Endothelial cell of umbilical vein (primary cell): ENCODE measurements at places on chromosomes 4 and X.
A peak's percentile ranks its signal among the peaks of the same experiment; 100 is the strongest.

DNA sequence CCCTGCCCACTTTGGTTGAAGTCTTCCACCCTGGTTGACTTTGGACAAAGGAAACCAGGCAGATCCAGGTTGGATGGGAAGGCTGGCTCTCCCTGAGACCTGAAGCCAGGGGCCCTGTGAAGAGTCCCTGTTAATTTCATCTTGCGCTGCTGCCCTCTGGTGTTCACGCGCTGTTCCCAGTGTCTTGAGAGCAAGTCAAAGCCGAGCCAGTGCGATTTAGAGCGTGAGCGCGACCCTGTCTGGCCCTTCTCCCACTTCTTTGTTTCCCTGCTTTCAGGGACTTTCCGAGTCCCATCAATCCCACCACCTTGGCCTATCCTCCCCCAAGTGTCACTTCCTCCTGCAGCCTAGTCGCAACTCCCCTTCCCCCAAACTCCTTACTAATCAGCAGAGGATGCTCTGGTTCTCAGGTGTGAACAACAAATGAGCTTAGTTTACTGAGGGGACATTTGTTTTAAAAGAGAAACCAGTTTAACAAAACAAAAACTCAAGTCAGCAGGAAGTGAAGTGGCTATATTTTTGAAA, 25.8 kb upstream of the CHRNA9 start:
- DNase-seq, result peak; percentile 86

- peak; percentile 51 for DNase-seq
Observed at GRCh38 chr4:21790438-21791029, 158.0 kb downstream of the KCNIP4 start.

GRCh38 chr4:75179510-75179909, 246.6 kb downstream of the PARM1 start:
- no peak for DNase-seq

- DNase-seq, result no peak
Observed at GRCh38 chr4:36388710-36389109, 107.3 kb downstream of the DTHD1 start.

DNA sequence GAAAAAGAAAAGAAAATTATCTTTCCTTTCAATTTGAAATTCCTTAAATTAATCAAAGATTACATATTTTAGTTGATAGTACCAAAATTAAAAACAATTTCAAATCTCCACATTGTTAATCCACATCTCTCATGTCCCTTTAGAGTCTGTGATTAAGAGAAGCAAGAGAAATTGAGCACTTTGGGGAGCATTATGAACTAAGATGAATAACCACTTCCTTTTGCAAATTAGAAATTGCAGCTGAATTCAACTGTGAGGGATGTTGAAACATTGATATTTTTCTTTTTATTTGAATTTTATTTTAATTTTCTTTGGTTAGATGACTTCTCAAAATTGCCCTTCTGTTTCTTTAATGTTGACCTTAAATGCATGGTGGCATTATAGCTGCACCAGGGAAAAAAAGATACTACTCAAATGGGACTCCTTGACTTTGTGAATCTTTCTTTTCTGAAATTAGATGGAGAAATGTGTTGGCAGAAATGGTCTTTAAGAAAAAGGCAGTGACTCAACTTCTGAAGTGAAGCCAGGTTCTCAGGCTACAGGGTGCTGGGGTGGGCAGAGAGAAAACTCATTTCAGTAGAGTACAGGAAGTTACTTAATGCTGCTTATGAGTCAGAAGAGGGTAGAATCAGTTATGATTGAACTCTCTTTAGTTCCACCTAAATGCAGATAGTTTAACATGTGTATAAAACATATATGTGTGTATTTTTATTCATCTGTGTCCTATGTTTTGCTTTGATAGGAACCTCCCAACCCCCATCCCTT, 92.0 kb upstream of the TNIP3 start:
- peak; percentile 58 for DNase-seq

GRCh38 chr4:176587920-176588319, 204.8 kb downstream of the VEGFC start:
- DNase-seq, result no peak

DNA sequence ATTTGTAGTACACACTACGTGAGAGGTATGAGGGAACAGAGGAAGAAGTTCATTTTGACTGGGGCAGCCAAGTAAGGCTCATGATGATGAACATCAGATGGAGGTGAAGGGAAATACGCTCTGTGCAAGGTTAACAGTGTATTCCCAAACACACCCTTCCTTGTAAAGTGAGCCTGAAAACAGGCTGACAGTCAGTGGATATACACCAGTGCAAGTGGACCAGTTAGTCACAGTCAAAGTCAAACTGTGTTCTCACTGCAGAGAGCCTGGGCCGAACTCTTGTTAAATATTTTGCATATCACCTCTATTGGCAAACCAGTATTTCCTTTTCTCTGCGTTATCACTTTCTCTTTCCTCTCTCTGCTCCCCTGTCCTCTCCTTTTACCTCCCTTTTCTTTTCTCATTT, 23.4 kb upstream of the RHOH start:
- no peak for DNase-seq

GRCh38 chrX:131987252-131987651, 35.9 kb upstream of the STK26 start:
- peak; percentile 33 for DNase-seq

DNA sequence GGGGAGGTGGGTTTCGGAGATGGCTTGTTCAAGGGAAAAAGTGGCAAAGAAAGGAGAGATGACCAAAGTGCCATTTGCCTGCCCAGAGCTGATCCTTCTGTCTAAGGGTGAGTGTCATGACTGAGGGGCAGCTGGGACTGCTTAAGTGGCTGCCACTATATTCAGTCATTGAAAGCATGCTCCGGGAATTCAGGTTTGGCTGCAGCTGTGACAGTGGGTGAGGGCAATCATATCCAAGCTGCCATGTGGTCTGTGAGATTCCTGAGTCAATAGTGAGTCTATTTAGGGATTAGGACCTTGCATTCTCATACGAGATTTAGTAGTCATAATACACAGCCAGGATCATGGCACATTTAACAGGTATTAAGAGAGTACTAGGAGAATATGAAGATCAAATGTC, 138.8 kb upstream of the BANK1 start:
- DNase-seq, result no peak

DNA sequence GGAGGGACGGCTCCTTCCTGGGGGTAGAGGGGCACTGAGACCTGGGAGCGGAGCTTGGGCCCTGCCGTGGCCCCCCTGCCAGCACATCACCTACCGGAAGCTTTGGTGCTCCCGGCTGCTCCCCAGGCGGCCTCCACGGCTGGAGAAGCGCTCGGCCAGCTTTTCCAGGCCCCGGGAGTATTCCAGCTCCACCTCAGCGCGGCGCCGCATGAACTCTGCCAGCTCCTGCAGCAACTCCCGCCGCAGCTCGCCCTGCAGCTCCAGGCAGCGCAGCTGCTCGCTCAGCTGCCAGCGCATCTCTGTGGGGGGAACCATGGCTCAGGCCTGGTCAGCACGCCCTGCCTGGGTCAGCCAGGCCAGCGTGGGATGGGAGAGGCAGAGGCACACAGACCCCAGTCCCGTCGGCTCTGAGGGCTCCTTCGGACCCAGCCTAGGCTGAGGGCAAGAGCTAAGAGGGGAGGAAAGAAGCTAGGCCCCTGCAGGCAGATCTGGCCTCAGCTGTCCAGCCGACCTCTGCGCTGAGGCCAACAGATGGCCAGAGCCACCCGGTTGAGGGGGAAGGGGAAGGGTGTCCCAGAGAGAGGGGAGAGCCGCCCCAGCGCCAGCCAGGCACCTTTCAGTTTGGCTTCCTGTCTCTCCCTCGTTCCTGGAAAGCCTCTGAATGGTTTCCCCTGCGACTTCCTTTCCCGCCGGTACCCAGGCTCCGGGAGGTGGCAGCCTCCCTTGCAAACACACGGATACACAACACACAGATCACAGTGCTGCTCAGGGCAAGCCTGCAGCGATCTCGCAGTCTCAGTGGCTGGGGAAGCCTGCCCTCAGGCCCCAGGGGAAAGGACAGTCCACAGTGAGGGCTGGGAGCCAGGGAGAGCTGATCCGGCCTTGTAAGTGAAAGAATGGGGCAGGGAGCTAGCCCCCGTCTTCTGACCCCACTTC, 4.3 kb downstream of the ARHGAP4 start:
- no peak for DNase-seq

DNA sequence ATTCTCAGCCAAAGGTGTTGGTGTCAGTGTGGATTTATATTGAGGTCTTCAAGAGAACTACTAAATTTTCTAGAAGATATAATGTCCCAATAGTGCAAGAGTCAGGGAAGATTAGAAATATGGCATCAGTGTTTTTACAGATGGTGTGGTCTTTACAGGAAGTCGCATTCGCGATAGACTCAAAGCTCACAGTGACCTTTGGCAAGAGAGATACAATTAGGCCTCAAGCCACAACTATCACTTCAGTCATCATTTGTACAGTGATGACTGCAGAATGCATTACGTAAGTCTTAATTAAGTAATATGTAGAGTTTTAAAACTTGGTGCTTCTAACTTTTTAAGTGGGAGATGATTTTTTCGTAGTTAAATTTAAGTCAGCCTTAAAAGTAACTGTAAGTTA, 237.2 kb upstream of the FSTL5 start:
- DNase-seq, result no peak

DNA sequence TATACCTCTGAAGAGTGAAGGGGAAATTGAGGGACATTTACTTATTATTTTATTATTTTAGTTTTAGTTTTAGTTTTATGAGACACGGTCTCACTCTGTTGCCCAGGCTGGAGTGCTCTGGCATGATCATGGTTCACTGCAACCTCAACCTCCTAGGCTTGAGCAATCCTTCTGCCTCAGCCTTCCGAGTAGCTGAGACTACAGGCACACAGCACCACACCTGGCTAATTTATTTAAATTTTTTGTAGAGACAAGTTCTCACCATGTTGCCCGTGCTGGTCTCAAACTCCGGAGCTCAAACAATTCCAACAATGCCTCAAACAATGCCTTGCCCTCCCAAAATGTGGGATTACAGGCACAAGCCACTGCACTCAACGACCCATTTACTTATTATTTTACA, 68.4 kb upstream of the BMP2K start:
- no peak for DNase-seq

GRCh38 chrX:20015945-20016615, 25.2 kb upstream of the BCLAF3 start:
- DNase-seq, result no peak

GRCh38 chr4:87353592-87353991, 30.9 kb upstream of the HSD17B13 start:
- peak; percentile 67 for DNase-seq

DNA sequence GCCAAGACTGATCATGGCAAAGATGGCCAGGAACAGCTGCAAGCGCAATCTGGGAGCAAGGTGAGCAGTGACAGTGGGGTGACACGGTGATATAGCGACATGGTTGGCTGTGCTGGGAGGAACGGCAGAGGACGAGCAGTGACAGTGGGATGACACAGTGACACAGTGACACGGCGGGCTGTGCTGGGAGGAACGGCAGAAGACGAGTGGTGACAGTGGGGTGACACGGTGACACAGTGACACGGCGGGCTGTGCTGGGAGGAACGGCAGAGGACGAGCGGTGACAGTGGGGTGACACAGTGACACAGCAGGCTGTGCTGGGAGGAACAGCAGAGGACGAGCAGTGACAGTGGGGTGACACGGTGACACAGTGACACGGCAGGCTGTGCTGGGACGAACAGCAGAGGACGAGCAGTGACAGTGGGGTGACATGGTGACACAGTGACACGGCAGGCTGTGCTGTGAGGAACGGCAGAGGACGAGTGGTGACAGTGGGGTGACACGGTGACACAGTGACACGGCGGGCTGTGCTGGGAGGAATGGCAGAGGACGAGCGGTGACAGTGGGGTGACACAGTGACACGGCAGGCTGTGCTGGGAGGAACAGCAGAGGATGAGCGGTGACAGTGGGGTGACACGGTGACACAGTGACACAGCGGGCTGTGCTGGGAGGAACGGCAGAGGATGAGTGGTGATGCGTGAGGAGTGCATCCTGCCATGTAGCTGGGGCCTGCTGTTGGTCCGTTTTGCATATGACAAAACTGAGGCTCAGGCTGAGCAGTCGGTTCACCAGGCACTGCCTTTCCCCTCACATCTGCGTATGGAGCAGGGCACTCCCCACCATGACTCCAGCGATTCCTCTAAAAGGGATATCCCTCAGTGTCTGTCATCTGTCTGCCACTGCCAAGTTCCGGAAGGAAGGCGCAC, 36.0 kb upstream of the MXD4 start:
- DNase-seq, result no peak

- DNase-seq, result peak; percentile 45
Observed at GRCh38 chr4:110198049-110198434, 373 bp downstream of the ELOVL6 start.

DNA sequence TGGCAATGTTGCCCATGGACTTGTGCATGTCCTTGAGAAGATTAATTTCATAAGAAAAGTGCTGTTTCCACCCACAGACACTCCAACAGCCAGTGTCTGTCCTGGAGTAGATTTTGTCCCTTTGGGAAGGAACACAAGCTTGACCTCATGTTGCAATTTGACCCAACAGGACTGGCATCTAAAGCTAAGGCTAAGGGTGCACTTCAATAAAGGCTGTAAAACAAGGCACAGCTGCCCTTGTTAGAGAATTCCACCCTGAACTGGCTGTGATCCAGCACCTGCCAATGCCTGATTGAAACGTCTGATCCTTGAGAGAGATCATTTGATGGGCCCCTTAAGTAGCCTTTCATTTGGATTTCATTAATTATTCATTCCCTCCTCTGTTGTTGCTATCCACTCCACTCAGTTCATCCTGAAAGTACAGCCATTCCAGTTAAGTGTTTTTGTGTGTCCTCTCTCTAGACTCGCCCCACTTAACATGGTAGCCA, 56.2 kb downstream of the CD99L2 start:
- DNase-seq, result no peak

GRCh38 chr4:151355155-151355554, 29.8 kb upstream of the SH3D19 start:
- no peak for DNase-seq

GRCh38 chr4:100841911-100842310, 324.1 kb upstream of the EMCN start:
- DNase-seq, result no peak

- DNase-seq, result no peak
Observed at GRCh38 chr4:167238226-167238625, 3.9 kb upstream of the SPOCK3 start.

DNA sequence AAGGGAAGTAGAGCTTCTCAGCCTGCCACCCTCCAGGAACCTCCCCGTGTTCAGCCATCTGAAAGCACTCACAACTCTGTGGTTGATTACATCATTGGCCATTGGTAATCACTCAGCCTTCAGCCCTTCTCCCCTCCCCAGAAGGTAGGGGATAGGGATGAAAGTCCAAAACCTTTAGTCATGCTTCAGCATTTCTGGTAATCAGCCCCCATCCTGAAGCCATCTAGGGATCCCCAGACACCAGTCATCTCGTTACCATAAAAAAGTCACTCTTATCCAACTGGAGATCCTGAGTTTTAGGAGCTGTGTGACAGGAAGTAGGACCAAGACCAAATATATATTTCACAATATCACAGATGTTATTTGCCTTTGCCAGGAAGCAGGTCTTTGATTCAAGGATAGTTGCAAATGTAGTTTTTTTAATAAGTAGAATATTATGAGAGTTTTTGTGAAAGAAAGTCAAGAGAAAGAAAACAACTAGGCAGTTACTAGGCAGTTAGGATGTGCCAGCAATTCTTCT, 364.6 kb upstream of the NOCT start:
- no peak for DNase-seq
